GM12892 (cell line): ENCODE measurements at places on chromosomes 16 and 17.

DNA sequence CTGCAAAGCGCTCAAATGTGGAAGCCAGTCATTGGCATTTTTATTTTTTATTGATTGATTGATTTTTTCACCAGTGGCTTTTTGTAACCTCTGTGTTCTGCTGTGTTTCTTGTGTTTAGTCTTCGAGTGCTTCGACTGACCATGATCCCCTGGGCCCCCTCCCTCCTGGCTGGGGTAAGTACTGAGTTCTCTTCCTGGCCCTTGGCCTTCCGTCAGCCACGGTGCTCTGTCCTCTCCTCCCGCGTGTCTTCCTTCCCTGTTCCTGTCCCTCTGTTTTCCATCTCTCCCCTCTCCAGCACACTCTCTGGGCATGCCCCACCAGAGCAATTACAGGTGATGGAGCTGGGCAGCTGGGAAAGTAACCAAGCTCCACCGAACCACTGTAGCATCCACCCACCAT is 25.8 kb upstream of the CLEC18A start:
- no peak for DNase-seq

GRCh38 chr16:82730901-82731300 is 104.1 kb downstream of the CDH13 start:
- no peak for DNase-seq

- DNase-seq = no peak
Measured at GRCh38 chr16:2471653-2472487, 773 bp downstream of the NTN3 start.

- no peak for DNase-seq
Measured at GRCh38 chr17:29051731-29052130, 8.8 kb downstream of the PIPOX start.

- DNase-seq = no peak
Measured at GRCh38 chr17:56785405-56785804, 48.3 kb downstream of the C17orf67 start.

DNA sequence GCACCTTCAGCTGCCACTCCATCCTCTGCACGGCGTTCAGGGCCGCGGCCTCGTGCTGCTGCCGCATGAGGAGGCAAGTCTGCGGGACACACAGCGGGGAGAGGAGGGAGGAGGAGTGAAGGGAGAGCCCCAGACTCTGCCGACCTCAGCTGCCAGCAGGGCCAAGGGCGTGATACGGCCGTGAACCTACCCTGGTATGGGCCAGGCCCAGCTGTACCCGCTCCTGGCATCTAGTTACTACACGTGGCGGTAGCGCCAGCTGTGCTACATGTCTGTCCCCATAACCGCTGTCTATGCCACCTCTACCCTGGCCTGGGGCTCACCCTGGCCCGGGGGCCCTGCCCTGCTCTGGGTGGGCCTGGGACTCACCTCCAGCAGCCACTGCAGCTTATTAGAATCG is 51.1 kb downstream of the ZNF778 start:
- DNase-seq = no peak

DNA sequence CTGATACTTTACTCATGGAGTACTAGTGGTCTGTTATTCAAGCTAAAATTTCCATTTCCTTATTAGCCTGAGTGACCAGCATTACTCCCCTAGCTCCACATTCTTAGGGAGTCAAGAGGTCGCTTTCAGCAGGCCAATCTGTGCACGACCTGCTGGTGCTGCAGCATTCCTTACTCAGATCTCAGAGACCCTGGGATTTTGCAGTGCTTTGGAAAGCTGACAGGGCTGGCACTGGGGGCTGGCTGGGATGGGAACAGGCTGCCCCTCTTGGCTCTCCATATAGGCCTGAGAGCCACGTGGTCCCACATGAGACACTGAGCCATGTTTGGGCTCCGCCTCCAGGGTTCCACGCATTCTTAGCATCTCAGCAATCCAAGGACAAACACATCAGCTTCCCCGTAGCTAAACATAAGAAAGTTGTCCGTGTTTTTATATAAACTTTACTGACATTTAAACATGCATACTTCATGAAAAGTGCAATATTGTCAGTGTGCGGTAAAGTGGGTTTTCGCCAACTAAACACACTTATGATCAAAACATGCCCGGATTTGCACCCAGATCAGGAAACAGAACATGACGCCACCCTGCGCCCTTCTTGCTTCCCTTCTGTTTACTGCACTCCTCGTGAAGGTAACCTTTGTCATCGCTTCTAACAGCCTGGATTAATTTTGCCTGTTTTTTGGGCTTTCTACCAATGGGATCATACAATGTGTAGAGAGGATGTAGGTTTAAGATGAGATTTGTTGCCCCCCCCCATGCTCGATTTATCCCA is 254.5 kb upstream of the CACNG5 start:
- DNase-seq = no peak

DNA sequence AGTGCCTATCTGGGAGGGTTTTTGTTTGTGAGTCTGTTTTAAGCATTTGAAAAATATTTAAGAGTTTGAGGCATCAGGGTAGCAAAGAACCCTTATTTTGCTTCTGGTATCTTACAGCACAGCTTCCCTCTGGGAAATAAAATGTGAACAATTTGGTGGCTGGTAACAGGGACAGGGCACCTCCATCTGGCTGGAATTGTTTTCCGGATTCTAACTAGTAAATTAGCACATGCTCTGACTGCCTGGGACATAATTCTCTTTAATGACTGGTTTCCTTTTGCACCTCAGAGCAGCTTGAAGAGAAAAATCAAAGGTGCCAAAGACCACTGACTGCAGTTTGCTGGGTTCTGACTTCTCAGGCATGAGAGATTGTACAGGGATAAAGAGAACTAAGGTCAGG is 469.1 kb downstream of the GRIN2A start:
- no peak for DNase-seq

DNA sequence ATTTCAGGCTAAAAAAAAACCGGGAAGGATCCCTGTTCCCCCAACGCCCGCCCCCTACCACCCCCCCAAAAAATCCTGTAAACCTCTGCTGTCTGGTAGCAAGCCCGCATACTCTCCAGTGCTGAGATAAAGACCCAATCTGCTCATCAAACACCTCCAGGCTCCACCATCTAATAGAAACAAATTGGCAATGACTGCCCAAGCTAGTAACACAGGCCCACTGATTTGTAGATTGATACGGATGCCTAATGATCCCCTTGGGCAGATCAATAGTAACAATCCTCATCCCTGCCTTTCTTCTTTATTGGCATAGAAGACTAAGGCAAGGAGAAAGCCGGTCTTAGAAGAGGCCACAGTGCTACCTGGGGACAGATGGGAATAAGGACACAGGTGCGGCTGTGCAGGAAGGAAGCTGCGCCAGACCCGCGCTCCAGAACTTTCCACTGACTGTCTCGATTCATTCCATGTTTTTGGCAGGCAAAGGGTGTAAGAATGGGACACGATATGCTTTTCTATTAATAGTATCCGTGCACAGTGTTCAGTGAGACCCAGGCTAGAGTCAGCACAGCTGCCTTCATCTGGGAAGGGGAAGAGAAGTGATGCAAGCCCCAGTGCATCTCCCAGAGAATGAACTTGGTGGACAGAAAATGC is 407.6 kb upstream of the PSMD7 start:
- DNase-seq = no peak

DNA sequence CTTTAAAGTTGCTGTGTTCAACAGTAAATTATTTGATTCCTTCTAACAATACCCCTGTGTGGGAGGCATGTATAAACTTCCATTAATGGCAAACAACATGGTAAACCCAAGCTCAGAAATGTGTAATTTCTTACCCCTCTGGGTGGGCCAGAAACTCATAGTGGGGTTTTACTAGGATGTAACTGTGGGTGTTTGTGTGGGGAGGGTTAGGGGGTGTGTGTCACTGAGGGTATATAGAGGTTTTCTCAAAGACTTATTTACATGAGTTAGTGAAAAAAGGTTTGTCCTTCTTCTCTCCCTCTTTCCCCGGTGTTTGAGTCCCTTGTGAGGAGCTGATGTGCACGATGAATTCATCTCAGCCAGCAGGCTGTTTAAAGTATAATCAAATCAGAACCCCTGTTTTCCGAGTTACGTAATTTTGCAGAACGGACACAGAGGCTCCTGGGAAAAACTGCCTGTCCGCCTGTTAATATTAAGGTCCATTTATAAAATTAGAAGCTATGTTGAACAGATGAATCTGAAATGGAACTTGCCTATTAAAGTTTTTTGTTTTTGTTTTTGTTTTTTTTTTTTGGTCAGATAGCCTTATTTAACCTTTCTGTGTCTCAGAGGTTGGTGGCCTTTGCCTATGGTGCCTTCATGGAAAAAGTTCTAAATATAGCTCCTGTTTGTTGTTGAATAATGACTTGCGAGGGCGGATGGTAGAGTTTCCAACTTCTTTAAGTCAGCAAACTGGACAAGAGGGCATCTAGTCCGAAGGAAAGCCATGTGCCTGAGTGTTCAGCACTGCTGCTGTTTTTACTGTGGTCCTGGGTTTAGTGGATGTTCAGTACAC is 73.3 kb downstream of the MSI2 start:
- DNase-seq = no peak

- no peak for DNase-seq
Measured at GRCh38 chr17:65544672-65545071, 16.8 kb downstream of the AXIN2 start.

DNA sequence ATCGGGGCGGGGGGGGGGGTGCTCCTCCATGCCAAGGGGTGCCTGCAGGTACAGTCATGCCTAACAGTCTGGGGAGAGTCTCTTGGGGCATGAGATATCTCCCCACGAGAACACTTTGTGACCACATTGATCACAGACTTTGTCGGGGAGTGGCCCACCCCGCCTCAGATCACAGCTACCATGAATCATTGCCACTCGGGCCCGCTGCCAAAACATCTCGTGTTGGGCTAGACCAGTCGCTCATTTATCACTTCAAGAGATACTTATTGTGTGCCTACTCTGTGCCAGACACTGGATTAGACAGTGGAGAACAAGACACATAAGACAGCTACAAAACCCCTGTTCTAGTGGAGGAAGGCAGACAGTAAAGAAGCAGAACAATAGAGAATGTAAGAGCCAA is 72.6 kb downstream of the CLEC16A start:
- DNase-seq = no peak

- DNase-seq = no peak
Measured at GRCh38 chr16:73955255-73955654, 341.4 kb upstream of the PSMD7 start.

DNA sequence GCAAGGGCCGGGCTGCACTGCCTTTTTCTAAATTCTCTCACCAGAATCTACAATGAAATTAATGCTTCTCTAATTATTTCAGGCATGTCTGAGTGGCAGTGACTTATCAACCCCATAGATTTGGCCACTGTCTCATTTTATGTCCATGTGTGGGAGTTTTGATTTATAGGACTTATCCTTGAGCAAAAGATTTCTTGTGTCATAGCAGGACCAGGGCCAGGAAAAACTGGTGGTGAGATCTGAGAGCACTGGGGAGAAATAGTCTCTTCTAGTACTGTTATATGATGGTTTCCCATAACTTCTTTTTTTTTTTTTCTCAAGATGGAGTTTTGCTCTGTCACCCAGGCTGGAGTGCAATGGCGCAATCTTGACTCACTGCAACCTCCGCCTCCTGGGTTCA is 1.5 kb upstream of the KRT23 start:
- DNase-seq = no peak

DNA sequence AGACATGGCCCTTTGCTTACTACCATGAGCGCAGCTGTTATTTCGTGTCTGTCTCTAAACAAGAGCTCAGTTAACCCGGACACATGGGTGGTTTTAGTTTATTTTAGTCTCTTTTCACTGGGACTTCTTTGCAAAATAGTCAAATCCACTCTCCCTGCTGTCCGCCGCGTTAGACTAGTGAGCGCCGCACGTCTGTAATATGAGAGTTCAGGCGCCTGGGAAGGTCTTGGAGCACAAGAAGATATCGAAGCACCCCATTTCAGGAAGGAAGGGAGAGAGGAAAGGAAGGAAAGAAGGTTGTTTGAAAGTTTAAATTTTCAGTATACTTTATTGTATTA is 111.0 kb upstream of the CHMP6 start:
- no peak for DNase-seq

GRCh38 chr17:73293480-73293911 is 18.3 kb downstream of the CDC42EP4 start:
- no peak for DNase-seq
